ENCODE measurements at places on chromosomes 2 and 18.

DNA sequence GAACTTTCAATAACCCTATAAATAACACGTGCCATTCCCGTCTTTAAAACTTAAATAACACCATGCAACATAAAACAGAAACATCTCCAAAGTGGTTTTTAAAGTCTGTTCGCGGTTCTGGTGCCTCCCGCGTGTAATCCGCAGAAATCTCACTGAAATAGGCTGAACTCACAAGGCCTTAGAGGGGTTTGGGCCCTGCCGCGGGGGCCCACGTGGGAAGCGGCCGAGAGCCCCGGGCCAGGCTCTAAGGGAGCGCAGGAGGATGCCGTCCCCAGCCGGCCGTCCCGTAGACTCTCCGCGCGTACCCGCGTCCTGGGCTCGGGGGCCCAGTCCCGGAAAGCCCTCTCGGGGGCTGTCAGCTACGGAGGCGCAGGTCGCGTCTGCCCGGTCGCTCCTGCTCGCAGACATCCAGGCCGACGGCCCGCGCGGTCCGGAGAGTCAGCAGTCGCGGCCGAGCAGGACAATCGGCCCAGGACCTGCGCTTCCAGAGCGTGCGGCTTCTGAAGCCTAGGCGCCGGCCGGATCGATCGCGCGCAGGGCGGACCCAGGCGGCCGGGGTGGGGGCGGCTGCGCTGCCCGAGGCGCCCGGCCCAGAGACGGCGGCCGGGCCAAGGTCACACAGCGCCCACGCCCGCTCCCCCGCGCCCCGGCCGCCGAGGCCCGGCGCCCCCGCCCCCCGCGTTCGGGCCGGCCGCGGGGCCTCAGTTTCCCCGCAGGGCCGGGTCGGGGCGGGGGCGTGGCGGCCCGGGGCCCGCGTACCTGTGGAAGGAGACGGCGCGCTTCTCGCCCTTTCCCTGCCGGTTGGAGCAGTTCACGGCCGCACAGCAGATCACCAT, 558 bp downstream of the THAP4 start:
- DNase-seq: no peak

GRCh38 chr18:3923750-3924149, 473.8 kb downstream of the TGIF1 start:
- DNase-seq: no peak

- DNase-seq: no peak
Observed at GRCh38 chr2:141569941-141570340, 560.9 kb downstream of the LRP1B start.

DNA sequence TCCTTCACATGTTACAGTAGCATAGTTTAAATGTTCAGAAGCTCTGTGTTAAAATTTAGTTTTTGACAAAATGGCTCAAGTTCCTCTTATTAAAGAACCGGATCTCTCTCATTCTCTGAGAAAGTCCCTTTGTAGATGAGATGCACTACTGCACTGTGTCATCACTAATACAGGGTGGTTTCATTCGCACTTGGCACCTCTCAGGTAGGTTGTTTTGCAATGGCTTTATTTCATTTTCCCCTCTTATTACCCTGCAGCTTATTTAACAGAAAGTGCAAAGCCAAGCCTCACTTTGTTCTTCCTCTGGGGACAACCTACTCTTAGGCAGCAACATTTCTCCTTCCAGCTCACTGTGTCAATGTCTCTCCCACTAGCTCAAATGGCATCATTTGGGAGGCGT, 185.1 kb downstream of the DLGAP1 start:
- no peak for DNase-seq

GRCh38 chr2:219453671-219454590, 19.3 kb downstream of the SPEG start:
- DNase-seq: no peak

DNA sequence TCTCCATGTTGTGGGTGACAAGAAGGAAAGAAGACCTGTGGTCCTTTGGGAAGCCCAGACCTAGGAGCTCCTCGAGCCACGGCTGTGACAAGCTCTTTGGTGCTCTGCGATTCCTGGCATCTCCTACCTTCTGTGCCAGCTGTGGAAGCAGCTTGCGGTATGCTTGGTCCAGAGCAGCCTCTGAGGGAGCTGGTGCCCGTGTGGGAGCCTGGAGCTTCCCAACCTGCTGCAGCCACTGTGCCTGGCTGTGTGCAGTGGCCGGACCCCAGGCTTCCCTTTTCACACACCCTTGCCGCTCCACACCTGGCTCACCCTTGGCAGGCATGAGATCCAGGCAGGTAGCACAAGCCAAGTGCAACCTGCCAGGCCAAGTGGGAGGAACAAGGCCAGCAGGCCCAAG, 1328.6 kb upstream of the SLC39A10 start:
- DNase-seq: no peak

GRCh38 chr2:223936862-223937326, 8.2 kb downstream of the WDFY1 start:
- no peak for DNase-seq

DNA sequence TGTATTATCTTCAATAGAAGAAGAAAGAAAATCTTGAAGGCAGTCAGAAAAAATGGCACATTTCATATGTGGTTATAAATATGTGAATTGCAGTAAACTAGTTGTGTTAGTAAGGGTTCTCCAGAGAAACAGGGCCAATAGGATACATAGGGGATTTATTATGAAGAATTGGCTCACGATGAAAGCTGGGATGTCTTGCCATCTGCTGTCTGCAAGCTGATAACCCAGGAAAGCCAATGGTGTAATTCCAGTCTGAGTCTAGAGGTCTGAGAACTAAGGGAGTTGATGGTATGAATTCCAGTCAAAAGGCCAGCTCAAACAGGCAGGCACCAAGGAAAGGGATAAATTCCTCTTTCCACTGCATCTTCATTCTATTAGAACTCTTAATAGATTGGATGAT, 362.4 kb downstream of the KCNJ3 start:
- DNase-seq: no peak

DNA sequence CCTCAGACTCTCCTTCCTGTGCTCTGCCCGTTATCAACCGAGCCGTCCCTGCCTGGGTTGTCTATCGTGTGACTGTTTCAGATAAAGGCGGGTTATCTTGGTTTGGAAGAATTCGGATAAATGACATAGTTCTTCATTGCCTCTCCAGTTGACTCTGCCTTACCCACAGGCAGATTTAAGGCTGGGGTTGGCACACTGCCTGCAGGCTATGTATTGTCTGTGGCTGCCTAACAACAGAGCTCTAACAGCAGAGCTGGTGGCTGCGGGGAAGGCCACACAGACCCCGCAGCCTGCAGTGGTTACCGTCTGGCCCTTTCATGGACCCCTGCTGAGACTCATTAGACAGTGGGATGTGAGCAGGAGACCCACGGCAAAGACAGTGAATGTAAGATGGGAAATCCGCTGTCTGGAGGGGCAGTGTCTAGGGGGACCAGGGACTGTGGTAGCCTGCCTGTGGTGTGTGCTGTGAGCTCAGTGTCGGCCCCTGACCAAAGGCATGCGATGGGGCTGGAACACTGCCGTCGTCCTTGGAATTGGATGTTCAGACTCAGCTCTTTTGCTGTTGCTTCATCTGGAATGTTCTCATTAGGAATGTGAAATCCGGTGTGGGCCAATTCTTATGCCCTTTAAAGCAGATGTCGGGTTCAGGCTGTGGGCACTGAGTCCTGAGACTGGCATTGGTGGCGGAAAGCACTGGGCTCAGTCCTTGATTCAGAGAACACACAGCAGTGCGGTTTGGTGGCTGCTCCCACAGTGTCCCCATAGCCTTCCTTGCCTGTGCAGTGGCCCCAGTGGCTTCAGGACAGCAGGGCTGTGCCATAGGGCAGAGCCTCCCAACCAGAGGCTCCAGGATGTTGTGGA, 44.5 kb downstream of the SH3RF3 start:
- no peak for DNase-seq

GRCh38 chr2:9004338-9005204, 1.1 kb upstream of the MBOAT2 start:
- DNase-seq: no peak

GRCh38 chr2:58501371-58502160, 260.4 kb upstream of the FANCL start:
- no peak for DNase-seq

DNA sequence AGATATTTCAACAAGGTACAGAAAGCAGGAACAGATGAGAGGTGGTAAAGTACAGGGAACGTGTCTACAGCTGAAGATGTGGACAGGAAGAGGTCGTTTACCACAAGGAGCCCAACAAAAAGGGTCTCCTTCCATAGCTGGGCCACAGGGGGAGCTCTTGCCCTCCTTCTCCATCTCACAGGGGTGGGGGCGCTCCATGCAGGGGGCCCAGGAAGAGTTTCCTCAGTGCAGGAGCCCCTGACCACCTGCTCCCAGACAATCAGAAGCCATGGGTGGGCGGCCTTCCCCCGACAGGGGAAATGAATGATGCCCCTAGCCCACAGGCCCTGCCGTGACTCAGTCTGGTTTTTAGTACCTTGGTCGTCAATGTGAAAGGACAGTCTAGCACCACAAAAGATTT, 163.6 kb upstream of the ZNF516 start:
- no peak for DNase-seq

- no peak for DNase-seq
Observed at GRCh38 chr2:116747103-116747502, 1067.4 kb upstream of the DDX18 start.

DNA sequence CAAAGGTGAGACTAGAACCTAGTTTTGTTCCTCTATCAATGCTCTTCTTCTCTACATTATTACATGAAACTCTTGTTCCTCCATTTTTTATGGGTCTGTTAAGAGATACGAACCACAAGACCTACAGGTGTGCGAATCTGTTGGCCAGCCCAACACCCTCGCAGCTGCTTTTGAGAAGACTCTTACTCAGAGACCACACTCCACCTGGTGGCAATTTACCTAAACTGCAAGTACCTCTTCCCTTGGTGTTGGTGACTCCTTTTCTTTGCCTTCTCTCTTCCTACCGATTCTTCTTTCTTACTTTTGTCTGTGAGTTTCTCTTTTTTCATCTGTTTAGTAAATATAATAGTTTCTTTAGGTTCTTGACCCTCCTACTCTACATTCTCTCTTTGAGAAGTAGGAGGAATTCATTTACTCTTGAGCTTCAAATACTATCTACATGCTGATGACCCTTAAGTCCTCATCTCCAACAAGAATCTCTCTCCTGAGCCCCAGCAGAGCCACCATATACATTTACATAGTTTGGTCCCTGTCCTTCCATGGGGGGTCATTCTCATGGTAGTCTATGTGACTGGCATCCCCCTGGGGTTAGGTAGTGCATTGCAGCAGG, 81.8 kb upstream of the GAREM1 start:
- DNase-seq: peak; percentile 25

DNA sequence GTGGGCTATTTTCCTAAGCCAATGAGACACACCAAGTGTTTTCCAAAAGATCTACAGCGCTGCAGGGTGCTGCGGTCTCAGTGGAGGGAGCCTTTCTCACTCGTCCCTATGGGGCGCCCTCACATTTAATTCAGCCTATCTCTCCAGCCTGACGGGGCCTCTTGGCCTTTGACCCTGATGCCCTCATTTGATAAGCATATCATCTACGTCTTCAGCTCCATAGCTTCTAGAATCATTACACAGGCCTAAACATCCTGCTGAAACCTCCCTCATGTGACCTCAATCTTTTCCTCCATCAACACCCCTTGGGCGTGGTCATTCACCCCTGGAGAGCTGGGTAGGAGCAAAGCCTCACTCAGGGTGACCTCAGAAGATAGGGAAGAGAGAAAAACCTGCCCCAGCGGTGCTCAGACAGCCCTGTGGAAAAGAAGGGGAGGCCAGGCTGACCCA, 57.4 kb downstream of the CYP26B1 start:
- DNase-seq: no peak

DNA sequence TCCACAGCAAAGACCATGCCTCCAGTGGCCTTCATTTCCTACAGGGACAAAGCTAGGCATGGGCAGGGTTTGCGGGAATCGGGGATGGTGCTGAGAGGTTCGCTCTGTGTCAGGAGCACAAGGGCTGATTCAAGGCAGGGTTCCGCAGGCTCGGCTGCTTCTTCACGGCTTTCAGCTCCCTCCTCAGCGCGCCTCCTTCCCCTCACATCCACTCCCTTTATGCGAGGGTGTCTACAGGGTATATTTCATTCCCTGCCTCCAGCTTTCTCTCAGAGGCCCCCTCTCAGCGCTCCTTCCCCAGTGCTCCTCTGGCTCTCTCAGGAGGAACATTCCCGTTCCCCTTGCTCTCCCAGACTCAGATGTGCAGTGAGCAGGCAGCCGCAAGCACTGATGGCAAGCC, 78.7 kb upstream of the ASB18 start:
- no peak for DNase-seq

GRCh38 chr2:207408086-207408794, 121.5 kb upstream of the CREB1 start:
- DNase-seq: no peak

GRCh38 chr2:193891023-193891422, 1696.3 kb upstream of the TMEFF2 start:
- no peak for DNase-seq

DNA sequence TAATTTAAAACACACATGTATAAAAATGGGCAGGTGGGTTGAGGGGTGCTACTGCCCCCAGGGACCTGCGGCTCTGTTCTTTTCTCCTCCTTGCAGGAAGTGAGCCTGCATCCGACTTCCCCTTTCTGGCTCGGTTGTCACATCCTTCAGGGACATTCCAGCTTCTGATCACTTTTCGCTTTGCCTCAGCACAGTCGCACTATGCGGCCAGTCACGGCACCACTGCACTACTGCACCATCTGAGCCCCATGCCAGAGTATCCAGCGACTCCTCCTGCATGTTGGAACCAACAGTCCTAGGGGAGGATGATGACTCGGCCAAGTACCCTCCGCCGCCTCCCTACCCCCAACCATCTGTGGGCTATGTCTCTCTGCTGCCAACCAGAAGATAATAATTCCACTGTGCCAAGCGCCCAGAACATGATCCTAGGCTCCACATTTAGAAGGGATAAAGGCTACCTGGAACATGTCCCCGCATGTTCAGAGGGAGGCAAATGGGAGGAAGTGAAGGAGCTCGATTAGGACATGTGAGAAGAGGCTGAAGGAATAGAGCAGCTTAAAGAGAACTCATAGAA, 17.6 kb downstream of the CDC42EP3 start:
- DNase-seq: no peak

DNA sequence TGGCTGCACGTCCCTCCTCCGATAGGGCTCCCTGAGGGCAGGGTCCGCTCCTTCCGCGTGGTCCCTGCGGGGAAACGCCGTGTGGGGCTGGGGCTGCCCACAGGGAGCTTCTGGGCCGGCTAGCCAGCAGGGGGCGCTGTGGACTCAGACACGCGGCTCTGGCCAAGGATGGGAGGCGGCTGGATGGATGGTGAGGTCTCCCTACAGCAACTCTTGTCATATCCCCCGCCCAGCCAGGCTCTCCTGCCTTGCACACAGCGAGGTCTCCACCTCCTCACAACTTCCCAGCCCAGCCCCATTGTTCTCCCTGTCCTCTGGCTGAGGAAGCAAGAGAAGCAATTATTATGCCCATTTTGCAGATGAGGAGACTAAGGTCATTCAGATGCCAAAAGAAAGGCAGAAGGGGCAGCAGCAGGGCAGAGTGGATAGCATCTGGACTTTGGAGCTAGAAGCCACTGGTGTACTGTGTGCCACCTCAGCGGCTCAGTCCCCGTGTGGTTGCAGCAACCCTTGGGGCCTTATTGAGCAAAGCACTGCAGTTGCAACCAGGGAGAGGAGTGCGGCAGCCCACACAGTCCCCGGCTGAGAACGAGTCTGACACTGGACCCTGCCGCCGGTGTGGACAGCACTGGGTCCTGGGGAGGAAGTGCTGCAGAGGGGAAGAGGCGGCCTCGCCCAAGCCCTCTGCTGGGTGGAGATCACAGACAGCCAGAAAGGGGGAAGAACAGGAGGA, 99.0 kb downstream of the ZFP36L2 start:
- DNase-seq: peak; percentile 95

- no peak for DNase-seq
Observed at GRCh38 chr2:122816803-122817202, 1061.4 kb downstream of the TSN start.

GRCh38 chr2:85504778-85505261, 34.1 kb upstream of the MAT2A start:
- DNase-seq: no peak

- DNase-seq: no peak
Observed at GRCh38 chr2:233816334-233816733, 38.0 kb downstream of the HJURP start.

Data from activated T-helper 1 cell treated with anti-CD3 and anti-CD28 coated beads, Interleukin-2, amount 50 U/mL, for 16 hours (primary cell).